ENCODE measurements at places on chromosomes 12 and 14.

GRCh38 chr12:120117961-120118320, 1.4 kb upstream of the RAB35 start:
- no peak for DNase-seq

DNA sequence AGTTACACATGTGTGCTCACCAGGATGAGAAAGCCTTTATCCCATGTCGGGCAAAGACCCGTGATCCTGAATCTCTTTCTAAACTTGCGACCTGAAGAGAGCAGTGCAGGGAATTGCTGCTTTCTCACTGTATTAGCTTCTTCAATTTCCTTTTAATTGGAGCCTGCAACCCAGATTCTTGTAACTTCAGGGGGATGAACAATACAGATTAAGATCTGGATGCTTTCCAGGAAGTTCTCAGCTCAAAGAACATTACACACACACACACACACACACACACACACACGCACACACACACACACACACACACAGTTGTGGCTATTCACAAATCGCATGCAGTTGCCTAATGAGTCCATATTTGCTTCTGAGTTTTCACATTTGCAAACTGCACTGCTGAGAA, 268.3 kb downstream of the NPAS3 start:
- DNase-seq = no peak

GRCh38 chr14:68446243-68447040, 346.4 kb downstream of the ZFP36L1 start:
- DNase-seq = no peak

GRCh38 chr14:31541702-31542101, 19.5 kb upstream of the NUBPL start:
- no peak for DNase-seq

DNA sequence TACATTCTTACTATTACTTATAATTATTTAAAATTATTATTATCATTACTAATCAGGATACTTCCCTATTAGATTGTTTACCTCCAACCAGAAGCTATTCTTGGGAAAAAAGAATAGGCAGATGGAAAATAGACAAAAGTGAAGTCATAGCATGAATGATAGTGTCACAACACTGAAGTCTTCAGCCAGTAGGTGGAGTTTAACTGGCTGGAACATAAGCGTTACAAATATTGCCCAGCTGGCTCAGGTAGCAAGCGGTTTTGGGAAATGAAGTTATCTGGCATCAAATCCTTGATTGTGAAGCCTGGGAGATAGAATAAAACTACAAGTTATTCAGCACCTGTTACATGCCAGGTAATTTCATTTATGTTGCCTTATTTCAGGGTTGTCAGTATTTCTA, 762.9 kb downstream of the C12orf50 start:
- no peak for DNase-seq

- no peak for DNase-seq
Measured at GRCh38 chr12:89155826-89156225, 196.5 kb downstream of the DUSP6 start.

GRCh38 chr14:102777711-102778337, 575 bp downstream of the TRAF3 start:
- no peak for DNase-seq

DNA sequence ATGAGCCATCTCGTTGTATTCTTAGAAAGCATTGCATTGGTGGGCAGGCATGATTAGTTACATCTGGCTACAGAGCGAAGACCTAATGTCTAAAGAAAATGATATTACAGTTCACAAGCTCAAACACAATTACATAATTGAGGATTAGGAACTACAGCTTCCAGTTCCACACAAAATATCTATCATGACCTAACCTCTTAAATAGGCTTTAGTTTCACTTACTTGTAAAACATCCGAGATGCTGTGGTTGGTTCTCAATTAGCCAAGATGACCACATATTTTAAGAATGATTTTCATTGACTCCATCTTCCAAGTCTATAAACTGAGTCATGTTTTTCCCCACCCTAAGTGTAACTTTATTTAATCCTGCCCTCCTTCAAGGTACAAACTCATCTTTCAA, 69.5 kb downstream of the LRIG3 start:
- DNase-seq = no peak

- no peak for DNase-seq
Measured at GRCh38 chr12:43761500-43761899, 2.7 kb downstream of the IRAK4 start.

GRCh38 chr14:45095143-45095542, 11.2 kb downstream of the PRPF39 start:
- DNase-seq = no peak

- DNase-seq = no peak
Measured at GRCh38 chr12:96872961-96873360, 34.1 kb upstream of the NEDD1 start.

GRCh38 chr12:67520606-67521005, 127.9 kb upstream of the DYRK2 start:
- no peak for DNase-seq

DNA sequence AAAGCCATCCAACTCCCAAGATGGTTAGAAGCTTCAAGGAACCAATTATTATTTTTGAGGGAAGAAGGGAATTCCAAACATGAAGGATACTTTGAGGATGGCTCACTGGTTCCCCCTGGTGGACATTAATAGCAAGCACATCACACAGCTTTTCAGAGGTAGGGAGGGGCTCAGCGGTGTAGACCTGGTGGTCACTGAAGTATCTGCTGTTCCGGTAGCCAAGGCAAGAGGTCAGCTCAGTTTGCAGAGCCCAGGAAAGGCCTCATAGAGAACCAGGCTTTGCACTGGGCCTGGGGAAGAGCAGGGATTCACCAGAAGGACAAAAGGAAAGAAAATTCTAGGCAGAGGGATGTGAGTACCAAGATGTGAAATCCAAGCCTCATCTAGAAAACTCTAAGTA, 118.7 kb downstream of the KSR2 start:
- DNase-seq = no peak

DNA sequence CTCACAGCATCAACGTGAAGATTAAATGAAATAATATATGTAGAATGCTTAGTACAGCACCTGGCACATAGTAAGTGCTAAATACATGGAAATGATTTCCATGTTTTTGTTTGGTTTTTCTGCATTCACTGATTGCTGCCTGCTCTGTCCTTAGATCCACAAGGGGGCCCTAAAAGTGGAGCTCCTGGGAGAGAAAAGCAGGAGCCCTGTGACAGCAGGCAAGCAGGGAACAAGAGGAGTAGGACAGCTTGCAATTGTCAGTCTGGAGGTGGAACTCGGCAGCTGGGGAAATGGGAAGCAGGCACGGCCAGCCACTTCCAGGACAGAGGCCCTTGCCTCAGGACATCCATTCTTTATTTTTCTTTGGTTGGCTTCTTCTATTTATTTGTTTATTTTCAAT, 292.9 kb downstream of the BMP4 start:
- no peak for DNase-seq

DNA sequence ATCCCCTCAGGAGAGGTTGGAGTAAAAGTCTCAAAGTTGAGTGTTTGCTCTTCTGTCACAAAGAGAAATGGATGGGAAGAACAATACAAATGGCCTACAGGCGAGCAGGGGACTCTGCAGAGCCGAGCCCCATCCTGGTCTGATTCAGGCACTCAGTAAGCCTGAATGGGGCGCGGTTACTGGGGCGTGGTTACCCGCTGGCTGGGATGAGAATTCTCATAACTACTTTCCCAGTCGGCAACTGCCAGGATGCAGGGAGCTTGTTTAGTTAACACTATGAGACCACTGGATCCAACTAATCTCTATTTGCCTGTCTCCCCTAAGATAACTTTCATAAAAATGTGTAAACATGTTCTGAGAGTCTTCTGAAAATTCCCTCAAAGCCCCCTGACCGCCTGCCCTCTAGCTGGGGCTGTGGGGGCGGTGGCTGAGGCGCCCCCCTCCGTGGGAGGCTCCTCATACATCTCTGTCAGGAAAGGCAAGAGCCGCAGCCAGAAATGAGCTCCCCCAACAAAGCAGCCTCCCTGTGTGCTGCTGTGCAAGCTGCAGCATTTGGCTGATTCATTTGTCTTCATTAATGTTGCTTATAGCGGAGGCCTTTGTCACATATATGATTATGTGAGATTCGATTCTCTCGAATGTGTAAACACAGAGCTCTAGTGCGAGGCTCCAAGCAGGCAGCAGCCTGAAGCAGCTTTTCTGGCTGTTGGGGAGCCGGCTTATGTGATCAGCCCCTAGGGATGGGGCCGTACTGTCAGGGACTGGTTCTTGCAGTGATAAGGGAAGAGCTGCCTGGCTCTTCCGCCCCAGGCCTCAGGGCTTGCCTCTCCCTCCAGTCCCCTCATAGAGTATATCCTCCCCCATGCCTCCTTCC, 126.1 kb upstream of the ARHGAP5 start:
- no peak for DNase-seq

GRCh38 chr14:69285661-69286255, 25.8 kb downstream of the GALNT16 start:
- no peak for DNase-seq

DNA sequence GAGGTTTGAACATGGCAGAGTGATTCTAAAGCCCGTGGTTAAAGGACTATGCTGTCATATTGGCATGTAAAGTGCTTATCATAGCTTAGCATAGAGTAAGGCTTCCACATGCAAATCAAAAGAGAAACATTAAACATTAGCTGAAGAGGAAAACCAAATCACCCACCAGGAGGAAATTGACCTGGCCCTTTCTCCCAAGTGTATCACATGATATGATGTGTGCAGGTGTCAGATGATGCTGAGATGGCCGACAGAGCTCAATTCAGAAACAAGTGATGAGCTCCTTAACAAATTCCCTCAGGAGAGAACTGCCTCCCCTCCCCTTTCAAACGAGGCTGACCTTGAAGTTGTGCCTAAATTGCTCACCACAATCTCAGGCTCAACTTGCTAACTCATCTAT, 217.1 kb upstream of the BTG1 start:
- DNase-seq = no peak

DNA sequence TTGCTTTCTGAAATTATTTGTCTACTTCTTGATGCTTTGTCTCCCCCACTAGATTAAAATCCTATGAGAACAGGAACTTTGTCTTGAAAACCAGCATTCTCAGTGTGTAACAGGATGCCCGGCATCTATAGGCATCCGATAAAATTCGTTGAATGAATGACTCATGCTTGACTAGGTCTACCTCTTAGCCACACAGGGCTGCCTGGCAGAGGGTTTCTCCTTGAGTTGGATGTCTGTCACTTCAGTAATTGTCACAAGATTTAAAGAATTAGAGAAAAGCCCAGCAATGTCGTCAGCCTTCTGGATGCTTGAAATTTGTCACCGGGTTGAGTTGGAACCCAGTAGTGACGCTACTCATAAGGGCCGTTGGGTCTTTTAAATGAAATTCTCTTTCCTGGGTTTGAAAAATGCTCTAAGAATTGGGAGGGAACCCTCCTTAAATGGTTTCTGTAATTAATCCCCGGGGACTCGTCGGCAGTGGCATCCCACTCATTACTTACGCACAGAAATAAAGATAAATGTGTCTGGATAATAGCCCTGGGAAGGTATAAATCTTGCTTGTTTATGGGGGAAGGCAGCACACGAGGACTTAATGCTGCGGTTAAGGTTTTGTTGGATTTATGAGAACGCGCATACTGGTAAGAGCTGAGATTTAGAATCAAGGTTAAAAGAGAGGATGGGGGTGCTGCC, 194.1 kb downstream of the AACS start:
- DNase-seq = no peak

DNA sequence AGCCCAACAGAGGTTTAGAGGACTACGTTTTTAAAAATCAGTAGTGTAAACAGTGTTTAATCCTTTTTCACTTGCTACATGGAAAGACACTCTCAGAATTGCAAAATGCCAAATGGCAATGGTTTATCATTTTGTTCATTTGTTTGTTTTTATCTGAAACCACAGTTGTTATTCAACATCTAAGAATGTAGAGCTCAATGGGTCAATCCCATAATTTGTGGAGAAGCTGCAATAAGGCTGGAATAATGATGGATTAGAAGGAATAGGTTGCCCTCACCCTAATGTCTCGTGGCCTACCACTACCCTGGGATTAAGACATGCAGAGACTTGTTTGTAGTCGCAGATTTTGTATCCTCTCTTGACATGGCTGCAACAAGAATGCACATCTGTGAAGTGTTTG, 115.7 kb downstream of the LLPH start:
- DNase-seq = no peak

All from AG04449 (cell line).